ENCODE measurements at places on chromosomes 4 and X. TPM values are rescaled to one million over a fixed set of nuclear protein-coding genes. Genes with fewer than 3 reads are reported as not detected.

Gene WAS
- not detected for total RNA-seq

Gene HEPH
- total RNA-seq: 23.5 TPM

Gene GRIA3
- not detected for total RNA-seq

Gene ASMT
- total RNA-seq: not detected

Gene FGFBP1
- not detected for total RNA-seq

Gene CT45A2
- not detected for total RNA-seq

Gene IQCM
- total RNA-seq: not detected

Gene SSX4B
- not detected for total RNA-seq

Gene NAA15
- 43.4 TPM for total RNA-seq

Gene IGFBP7
- 33.2 TPM for total RNA-seq

Gene MAGEB2
- not detected for total RNA-seq

Gene PTTG2
- total RNA-seq: not detected

- no peak for DNase-seq
Observed at GRCh38 chrX:18026166-18026565, 165.1 kb upstream of the RAI2 start.

GRCh38 chrX:40694802-40695201 lies 40.5 kb downstream of the MED14 start:
- DNase-seq: peak; percentile 26

GRCh38 chrX:122047261-122047660 lies 999.9 kb downstream of the GLUD2 start:
- no peak for DNase-seq

GRCh38 chrX:109830704-109831206 lies 97.7 kb upstream of the ACSL4 start:
- DNase-seq: peak; percentile 75

GRCh38 chr4:189613207-189613606 lies 327.5 kb upstream of the FRG1 start:
- DNase-seq: no peak

GRCh38 chr4:128310266-128310697 lies 22.7 kb upstream of the PGRMC2 start:
- no peak for DNase-seq

DNA sequence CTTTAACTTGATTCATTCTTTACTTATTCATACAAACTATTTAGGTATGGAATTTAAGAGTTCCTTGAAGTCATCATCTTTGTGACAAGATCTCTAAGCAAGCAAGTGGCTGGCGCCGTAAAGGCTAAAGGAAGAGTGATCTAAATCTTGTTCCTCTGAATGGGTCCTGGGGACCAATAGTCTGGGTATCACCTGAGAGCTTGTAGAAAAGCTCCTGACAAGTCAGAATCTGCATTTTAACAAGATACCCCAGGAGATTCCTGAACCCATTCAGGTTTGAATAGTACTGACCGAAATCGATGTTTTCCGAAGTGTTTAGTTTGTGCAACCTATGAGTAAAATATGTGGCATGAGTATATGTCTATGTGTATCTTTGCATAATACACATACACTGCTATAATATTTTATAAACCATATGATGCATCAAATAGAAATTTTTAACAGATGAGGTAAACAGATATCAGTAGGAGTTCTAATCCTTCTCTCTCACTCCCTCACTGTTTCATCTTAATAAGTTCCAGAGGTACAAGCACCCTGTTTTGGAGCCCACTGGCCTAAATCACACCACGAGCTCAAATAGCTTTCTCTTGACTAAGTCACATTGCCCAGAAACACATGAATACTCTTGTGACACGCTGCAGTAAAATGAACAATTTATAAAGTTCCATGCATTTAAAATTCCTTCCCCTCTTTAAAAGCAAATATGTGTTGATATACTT lies 170.0 kb downstream of the RELL1 start:
- DNase-seq: no peak

DNA sequence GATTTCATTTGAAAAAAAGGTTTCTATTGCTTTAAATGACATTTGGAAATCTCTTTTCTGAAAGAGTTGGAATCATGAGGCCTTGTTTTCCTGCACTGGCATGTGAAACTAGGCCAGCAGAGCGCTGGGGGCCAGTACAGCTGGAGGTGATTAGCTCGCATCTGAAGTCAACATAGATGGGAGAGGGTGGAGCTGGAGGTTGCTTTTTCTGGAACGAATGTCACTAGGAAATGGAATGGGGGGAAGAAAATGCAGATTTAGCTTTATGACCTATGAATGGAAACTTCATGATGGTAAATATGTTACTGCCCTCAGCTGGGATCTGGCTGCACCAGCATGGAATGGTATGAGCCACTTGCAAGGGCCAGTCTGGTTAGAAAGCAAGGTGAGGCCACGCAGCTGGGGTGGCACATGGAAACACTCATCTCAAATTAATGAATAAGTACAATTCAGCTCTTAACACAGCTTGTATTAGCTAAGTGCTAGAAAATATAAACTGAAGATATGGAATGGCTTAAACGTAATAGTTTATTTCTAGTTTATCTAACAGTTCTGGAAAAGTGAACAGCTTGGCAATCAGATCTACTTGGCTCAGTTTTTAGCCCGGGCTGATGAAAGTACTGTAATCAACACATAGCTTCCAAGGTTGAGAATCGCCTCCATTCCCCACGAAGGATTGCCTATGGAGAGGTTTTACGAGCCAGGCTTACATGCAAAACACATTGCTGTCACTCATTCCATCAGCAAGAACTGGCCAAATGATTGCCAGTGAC lies 32.5 kb downstream of the SLC10A6 start:
- peak; percentile 24 for DNase-seq

DNA sequence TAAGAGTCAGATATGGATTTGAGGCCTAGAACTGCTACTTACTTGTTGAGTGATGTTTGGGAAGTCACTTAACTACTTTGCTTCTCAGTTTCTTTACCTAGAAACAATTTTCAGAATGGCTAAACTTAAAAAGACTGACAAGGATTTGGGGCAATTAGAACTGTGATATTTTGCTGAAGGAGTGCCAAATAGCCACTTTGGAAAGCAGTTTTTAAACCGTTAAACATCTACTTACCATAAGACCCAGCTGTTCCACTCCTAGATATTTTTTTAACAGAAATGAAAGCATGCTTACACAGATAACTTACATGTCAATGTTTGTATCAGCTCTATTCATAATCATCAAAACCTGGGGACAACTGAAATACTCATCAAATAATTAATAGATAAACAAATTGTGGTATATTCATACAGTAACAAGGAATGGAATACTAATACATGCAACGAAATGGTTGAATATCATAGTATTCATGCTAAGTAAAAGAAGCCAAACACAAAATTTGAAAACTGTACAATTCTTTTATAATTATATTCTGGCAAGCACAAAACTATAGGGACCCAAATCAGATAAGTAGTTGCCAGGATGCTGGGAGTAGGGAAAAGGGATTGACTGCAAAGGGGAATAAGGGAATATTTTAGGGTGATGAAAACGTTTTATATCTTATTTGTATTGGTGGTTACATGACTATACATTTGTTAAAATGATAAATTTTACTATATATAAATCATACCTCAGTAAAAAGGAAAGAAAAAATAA lies 24.0 kb downstream of the RPA4 start:
- no peak for DNase-seq

DNA sequence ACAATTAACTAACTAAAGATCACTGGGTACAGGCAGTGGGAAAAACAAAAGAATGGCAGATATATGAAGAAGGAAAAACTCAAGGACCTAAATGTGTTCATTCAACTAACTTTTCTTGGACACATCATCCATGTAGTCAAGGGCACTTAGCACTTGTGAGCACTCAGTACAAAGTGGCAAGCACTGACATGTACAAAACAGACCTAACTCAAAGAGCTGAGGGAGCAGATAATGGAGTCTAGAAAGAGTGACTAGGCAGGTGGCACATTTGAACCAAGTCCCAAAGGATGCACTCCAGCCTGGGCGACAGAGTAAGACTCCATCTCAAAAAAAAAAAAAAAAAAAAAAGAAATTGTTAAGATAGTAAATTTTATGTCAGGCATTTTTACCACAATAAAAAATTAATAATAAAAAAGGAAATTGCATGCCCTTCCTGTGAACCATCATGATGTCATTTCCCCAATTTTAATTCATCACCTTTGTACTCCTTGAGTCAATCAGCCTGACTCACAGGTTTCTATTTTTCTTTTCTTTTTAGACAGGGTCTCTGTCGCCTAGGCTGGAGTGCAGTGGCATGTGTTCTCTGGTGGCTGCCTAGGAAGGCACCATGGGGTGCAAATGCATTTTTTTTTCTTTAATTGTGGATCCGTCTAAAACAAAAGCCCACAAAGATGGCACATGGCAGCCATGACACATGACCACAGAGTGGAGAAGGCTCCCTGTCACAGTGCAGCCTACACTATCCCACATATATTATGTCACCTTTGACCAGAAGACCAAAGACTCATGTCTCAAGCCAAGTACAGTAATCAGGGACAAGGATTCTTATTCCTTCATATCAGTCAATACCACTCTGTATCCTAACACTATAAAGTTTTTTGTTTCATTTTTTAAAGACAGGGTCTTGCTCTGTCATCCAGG lies 91.9 kb downstream of the CHST7 start:
- DNase-seq: peak; percentile 17

DNA sequence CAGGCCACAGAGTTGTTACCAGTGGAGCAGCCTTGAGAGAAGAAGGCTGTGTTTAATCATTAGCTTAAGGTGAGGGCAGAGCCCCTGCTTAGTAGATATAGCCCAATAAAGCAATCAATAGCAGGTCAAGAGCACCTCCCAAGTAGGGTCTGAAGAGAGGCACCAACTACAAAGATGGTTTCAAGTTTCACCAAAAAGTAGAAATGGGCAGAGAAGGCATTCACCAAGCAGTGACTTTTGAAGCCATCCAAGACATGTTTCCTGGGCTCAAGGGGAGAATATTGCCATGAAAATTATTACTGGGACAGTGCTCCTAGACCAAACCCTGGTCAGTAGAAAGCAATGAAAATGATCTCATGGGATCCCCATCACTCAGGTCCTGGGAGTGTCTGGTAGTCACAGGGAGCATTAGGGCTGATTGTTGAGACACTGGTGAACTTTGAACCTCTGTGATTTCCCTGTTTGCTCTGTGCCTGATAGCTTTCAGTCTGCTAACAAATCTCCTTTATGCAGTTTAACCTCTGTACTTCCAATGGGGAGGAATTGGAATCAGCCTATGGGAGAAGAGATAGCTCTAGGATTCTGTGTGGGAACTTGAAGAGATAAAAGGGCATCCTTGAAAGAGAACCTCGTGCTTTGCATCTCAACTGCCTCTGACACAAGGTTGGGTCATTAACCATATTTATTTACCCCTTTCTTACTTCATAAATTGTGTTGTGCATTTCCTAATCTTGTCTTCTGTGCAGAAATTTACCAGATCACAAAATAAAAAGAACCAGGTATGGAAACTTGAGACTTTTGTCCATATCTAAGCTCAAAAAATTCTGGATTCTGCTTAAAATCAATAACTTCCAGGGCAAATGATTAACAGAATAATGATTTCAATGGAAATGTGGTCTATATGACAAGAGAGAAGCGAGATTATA lies 9.3 kb upstream of the OTC start:
- no peak for DNase-seq

DNA sequence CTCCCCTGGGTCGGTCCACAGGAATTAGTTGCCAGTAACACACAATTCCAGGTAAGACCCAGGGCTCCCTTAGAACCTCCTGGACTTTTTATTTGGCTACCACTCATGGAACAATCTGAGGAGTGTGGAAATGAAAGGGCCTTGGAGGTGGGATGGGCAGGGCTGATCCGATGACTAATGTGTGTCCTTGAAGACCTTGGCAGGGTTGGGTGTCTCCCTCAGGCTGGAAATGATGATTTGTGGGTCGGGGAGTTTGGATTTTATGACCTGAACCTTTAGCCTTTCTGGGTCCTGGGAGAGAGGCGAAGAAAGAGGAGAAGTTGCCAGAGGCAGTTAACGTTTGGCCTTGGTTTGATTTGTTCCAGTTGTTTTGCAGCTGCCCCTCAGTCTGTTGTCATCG lies 425.0 kb downstream of the MID1IP1 start:
- no peak for DNase-seq

DNA sequence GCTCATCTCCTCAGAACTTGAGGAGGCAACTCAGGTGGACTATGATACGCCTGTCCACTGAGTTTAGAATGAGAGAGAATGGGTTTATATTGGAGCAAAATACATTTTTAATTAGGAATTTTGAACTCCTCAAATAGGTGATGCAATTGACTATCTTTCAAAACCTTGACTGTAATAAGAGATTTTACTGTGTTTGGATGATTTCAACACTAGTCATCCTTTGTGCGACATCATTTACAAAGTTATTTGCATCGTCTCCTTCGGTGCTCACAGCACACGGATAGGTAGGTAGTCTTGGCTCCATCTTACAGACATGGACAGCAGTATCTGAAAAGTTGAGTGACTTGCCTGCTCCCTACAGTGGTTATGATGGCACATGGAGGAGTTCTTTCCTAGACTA lies 67.0 kb downstream of the AASDH start:
- DNase-seq: peak; percentile 67

DNA sequence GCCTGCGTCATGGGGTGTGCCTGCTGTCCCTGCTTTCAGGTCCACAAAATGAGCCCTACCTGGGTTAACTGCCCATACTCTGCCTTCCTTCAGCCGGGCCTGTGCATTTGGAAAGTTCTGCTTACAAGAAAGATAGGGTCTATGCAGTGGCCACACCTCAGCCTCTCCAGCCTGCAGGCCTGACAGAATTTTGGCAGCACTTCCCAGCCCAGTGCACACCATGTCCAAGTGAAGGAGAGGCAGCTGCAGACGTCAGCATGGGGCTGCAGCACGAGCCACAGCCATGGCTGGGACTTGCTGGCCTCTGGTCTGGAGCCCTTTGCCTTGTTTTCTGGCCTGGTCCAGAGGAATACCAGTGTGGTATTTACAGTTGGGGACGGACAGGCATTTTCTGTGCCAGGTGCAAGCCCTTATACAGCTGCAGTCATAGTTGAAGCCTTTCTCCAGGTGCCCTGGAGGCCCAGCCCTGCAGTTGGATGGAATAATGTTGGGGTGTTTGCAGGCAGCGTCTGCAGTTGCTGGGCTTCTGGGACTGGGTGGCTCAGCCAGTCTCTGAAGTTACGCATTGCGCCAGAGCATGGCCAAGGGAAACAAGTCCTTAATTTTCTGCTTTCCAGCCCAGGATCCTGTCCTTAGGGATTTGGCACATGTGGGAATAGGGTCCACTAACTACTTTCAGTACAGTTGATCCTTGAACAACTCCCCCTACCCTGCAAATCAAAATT lies 26.2 kb downstream of the JADE1 start:
- no peak for DNase-seq

DNA sequence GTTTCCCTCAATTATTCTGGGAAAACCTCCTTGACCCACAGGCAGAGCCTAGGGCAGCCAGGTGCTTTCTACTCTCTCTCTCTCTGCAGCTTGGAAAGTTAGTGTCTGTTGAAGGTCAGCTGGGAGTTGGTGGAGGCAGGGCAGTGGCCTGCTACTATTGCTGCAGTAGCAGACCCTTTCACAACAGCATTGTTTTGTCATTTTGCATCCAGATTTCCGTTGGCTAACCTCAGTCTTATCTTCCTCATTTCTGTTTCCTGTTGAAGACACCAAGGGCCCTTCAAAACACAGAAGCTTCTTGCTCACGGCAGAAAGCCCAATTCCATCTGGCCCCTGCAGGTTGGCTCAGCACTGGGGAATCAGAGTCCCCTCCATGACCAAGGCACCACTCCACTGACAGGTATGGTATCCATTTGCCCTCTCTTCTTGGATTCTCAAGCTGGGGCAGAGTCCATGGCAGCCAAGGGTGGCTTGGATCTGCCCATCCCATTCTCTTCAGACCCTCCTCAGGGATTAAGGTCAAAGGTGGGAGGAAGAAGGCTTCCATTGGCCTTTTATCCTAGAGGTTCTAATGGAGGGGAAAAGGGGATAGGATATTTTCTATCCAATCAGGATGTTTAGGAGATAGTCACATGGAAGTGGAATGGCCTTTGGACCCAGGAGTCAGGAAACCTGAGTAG lies 24.6 kb downstream of the VSIG4 start:
- no peak for DNase-seq
